ENCODE measurements at places on chromosomes 7 and 10.

DNA sequence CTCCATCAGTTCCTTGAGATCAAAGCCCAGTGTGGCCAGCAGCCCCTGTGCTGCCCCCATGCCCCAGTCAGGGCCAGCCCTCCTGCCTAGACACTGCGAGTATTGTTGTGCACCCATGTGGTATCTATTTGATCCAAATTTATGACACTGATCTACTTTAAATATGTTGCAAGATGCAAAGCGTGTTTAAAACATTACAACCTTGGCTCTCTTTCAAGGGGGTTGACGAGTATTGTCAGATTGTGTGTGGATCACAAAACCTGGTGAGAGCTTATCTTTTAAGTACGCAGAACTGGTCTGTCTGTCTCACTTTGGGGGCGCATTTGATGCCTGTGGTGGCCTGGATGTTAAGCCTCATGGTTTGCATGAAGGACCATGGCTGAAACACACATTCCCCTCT, 108.9 kb downstream of the COL13A1 start:
- DNase-seq, result no peak

DNA sequence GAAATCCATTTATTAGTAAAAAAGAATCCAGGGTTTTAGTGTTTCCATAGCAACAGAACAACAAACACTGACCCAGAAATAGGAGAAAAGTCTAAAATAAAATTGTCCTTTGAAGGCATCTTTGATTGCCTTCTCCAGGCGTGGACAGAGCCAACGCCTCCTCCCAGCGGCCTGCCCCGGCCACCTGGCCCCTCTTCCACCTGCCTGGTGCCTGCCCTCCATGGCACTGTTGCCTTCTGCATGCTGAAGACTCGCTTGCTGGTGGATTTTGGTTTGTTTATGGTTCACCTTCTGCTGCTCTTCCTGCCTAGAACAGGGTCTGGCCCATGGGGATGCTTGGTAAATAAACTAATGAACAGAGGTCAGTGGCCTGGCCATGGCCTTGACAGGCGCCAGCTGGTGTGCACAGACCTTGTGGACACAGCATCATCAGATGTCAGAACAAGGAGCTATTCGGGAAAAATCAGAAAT, 107.4 kb downstream of the DYNC2I1 start:
- DNase-seq, result no peak

DNA sequence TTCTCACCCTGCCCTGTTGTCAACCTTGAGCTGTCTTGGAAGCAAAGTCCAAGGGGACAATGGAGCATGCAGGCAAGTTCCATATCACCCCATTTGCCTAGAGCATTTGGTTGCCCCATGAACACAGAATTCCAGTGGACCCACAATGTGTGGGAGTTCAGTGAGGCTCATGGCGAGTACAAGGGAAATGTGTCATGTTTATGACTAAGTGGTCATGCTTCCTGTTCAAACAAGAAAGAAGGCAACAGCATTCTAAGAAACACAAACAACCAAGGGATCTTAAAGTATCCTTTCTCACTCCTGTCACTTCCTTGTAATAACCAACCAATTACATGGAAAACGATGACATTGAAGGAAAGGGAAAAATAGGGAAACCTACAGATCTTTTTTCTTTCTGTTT, 513.0 kb downstream of the INHBA start:
- DNase-seq, result no peak

DNA sequence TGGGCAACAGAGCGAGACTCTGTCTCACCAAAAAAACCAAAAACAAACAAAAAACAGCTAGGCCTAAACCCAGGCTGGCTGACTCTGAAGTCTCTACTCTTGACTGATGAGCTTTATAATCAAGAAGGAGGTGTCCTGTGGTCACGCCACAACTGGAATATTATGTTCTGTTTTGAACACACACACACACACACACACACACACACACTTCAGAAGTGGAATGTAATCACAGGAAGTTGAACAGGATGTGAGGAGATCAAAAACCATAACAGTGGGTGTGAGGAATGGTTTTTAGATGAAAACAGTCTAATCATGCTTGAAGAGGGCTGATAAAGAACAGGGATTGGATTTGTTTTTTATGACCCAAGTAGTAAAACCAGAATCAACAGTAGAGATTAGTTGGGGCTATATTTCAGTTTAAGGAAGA, 51.1 kb upstream of the IL6 start:
- peak; percentile 41 for DNase-seq

GRCh38 chr10:9992661-9993060, 1025.0 kb upstream of the CELF2 start:
- DNase-seq, result no peak

GRCh38 chr7:77975672-77976480, 177.3 kb downstream of the PHTF2 start:
- no peak for DNase-seq

- DNase-seq, result no peak
Observed at GRCh38 chr7:100626055-100626454, 13.7 kb downstream of the MOSPD3 start.

DNA sequence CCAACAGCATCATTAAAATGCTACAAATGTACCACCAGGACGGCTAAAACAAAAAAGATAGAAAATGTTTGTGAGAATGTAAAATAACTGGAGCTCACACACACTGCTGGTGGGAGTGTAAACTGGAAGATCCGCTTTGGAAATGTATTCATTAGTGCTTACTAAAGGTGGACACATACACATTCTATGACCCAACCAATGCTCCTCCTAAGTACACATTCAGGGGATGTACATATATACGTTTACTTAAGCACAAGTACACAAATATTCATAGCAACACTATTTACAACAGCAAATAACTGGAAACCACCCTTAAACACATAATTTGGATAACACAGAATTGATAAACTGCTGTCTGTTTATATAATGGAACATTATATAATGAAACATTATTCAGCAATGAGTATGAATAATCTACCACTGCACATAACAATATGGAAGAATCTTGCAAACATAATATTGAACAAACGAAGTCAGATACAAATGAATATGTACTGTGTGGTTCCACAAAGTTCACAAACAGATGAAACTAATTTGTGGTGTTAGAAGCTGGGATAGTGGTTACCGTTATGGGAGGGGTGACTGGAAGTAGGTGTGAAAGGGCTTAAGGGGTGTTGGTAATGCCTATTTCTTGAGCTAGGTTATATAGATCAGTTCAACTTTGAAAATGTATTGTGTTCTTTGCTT, 52.1 kb downstream of the STRA8 start:
- DNase-seq, result no peak

DNA sequence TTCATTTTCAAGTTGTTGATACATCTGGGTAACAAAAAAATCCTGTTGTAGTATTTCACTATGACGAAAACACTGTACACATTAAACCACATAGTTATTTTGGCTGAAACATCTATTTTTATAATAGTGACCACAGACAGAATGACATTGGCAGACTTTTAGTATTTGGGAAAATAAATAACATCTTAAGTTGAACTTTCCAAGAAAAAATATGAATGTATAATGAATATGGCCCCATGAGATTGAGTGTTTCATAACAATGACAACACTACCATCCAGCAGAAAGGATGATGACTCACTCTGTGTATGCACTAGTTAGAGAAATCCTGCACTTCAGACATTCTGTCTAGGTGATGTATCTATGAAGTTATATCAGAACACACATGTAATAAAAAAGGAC, 118.1 kb downstream of the SEMA3D start:
- no peak for DNase-seq

DNA sequence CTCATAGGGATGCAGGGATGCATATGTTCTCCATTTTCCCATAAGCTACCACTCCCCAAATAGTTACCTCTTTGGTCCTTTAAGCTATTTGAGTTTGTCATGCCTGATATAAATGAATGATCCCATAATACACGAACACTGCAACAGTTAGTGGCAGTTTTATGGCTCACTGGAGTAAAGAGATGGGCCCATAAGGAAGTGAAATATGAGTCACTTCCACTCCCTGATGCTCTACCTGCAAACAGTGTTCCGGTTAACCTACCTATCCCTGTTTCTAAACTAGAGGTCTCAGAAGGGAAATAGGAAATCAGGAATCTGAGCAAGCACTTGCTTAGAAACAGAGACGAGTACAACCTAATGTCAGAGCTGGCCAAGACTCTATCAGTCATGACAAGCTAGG, 71.7 kb downstream of the CALD1 start:
- no peak for DNase-seq

DNA sequence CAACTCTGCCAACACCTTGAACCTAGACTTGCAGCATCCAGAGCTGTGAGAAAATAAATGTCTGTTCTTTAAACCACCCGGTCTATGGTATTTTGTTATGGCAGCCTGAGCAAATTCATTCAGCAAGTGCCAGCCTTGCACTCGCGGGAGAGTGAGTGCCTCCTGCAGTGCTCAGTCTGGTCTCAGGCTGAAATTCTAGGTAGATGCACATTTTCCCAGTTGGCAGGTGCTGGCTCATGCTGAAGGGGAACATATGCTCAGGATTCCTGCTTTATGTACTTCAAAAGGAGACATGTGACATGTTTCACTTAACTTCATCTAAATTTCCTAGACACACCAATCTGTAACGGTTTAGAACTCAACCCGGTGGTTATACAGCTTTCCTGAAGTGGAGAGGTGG, 170.8 kb downstream of the MGMT start:
- no peak for DNase-seq

DNA sequence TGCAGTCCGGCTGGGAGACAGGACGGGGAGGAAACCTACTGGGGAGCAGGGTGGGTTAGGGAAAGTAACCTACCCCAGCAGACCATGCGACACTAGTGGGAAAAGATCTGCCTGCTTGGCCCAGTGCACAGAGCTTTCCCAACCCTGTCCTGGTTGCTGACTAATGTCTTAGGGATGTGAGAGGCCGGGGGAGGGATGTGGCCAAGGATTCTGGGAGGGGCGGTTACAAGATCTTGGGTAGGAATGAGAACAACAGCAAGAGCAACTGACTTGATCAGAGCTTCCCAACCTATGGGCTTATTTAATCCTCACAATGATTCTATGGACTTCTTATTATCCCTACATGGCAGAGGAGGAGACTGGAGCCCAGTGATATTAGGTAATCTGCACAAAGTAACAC, 24.0 kb upstream of the EIF5AL1 start:
- DNase-seq, result no peak

GRCh38 chr7:2894118-2894940, 50.2 kb upstream of the GNA12 start:
- peak; percentile 31 for DNase-seq

GRCh38 chr10:132593900-132594876, 56.6 kb downstream of the INPP5A start:
- DNase-seq, result no peak

GRCh38 chr7:126589068-126589684, 663.6 kb downstream of the GRM8 start:
- no peak for DNase-seq

GRCh38 chr10:101550965-101551364, 37.1 kb downstream of the POLL start:
- no peak for DNase-seq

GRCh38 chr10:13327534-13327933, 20.6 kb downstream of the SEPHS1 start:
- no peak for DNase-seq

DNA sequence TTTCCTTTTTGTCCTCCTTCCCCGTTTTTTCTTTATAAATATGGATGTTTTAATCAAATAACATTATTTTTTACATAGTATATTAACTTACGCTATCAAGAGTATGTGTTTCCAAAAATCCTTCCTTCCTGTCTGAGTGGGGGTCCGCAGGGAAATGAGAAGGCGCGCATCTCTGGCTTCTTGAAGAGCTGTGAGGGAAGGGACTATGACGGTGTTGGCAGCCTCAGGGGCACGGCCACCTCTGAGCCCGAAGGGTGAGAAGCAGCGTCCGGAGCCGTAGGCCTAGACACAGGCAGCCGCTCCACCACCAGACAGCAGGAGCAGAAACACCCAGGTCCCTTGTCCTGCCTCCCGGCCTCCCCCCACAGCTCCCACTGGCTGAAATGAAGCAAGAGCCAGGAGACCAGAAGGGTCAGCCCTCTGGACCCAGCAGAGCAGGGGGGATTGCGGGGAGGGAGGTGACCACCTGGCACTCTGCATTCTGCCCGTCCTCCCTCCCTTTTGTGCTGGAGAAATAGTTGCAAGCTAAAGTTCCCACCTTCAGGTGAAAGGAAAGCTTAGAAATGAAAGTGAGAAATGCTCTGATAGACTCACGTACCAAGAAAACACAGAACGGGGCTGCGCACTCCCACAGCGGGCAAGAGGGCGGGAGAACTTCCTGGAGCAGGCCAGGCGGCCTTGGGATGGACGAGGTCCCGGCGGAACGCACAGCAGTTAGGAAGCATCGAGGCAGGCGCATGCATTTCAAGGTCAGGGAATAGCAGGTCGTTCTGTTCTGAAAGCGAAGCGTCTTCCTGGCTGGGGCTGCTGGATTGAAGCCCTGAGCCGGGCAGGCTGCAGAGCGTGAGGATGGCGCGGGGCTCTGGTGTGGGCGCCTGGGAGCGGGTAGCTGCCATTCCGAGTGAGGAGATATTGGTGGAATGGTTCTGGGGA, 105.5 kb downstream of the GALNT11 start:
- DNase-seq, result no peak

Measured in T-cell (primary cell).